ENCODE measurements at places on chromosomes 5 and 9.

GRCh38 chr9:137306066-137306849, 4.2 kb upstream of the NRARP start:
- no peak for DNase-seq

GRCh38 chr5:34687269-34688011, 31.3 kb downstream of the RAI14 start:
- peak; percentile 87 for DNase-seq

- no peak for DNase-seq
Measured at GRCh38 chr5:6235726-6236125, 142.6 kb downstream of the MED10 start.

DNA sequence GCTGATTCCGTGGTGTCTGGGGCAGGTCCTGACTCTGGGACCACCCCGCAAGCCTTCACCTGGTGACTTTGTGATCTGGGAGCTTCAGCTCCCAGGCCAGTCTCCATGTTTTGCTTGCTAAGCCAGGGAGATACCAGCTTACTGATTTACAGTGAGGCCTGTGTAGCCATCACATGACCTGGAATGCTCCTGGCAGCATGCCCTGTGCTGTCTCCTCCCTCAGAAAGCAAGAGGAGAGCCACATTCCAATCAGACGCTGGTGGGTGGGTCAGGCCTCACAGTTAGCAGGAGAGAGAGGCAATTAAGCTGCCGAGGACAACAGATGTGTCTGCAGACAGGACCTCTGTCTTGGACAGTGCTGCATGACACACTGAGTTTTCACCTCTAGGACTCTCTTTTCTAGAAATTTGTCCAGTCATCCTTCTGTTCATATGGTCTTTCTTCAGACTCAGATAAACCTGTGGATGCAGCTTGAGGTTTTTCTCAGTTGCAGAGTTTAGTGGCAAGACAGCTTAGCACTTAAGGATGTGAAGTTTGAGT, 24.4 kb upstream of the GRPEL2 start:
- no peak for DNase-seq

DNA sequence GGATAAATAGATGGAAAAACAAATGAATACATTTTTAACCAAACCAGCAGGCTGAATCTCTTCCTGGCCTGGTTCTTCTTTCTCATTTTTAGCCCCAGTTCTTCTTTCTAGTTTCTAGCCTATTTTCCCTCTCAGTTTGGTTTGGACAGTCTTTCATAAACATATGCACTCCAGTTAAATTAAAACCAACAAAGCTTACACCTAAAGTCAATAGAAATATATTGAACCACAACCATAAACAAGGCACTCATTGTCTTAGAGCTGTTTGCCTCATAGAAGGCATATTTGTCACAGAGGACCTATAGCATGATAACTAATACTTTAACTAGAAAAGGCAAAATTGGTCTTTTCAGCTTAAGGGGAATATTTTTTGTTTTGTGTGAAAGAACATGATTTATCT, 638.3 kb downstream of the NR2F1-AS1 start:
- no peak for DNase-seq

- DNase-seq, result no peak
Measured at GRCh38 chr9:110427497-110428104, 89.9 kb upstream of the TXNDC8 start.

GRCh38 chr5:59256331-59256730, 637.2 kb downstream of the PDE4D start:
- no peak for DNase-seq

DNA sequence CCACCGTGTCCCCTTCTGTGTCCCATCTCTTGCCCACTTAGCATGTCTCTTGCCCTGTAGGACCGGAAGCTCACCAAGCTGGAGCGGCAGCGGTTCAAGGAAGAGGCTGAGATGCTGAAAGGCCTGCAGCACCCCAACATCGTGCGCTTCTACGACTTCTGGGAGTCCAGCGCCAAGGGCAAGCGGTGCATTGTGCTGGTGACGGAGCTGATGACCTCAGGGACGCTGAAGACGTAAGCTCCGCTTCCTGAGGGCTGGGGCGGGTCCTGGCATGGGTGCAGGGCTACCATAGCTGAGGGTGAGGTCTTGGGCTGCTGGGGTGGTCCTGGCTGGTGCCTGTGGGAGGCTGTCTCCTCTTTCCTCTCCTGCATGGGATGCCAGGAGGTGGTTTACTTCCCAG, 45.7 kb downstream of the WNK2 start:
- no peak for DNase-seq

All from SW 1271 (cell line).